ENCODE measurements at places on chromosomes 11 and 22.

- no peak for DNase-seq
Observed at GRCh38 chr11:86519064-86519911, 144.6 kb downstream of the CCDC81 start.

DNA sequence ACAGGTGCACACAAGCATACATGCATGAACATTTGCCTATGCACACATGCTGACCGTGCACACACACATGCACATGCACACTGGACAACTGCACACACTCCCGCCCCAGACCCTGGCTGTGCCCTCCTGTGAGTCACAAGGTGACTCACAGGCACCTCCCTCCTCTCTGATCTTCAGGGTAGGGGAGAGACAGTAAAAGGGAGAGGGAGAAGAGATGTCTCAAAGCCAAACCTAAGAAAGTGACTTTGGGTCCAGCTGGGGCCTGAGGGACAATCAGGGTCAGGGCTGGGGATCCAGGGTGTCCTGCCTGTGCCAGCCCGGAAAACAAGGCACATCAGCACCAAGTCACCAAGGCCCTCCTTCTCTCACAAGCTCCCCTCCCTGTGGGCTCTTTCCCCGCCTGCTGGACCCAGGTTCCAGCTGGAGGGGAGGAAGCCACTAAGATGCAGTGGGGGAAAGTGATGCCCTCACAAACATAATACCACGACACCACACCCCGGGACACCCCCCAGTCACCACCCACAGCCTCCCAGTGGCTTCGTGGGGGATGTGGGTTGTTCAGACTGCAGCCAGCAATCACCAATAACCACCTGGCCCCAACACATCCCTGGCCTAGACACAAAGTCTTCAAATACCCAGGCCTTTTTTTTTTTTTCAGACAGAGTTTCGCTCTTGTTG is 39.3 kb downstream of the PDGFB start:
- DNase-seq: no peak

DNA sequence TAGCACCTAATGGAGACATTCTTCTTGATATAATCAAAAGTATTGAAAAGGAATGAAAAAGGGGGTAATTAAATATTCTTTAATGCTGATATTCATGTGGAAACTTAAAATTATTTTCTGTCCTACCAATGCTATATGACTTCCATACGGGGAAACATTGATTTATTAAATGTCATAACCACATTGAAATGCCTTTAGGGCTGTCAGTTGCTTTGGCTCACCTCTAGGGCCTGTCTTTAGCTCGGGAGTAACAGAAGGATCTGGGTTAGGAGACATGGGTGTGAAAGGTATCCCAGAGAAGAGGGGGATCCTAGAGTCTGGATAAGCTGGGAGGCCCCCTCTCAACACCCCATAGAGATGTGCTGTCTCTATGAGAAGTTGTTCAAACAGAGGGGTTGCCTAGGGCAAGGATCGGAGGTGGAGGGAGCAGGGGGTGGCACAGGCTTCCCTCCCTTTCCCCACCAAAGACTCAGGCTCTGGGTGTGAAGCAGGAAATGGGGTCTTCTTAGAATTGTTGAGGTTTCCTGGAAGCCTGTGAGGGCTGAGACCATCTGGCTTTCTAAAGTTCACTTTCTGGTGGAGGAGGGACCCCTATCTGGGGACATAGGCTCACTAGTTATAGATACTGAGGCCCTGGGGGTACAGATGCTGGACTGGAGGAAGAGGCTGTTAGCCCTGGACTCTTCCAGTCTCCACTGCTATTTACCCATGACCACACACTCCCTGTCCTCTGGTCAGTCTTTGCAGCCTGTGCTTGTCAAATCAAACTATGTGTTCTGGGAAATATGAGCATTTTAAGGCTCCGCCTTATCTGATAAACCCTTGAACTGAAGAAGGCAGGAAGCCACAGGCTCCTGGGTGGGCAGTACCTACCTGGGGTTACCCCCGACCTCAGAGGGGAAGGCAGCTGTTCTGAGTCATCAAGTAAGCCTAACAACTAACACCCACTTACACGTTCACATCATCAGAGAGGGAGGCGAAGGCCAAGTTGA is 55.8 kb upstream of the RRAS2 start:
- DNase-seq: no peak

GRCh38 chr11:11620173-11620920 is 1.5 kb downstream of the GALNT18 start:
- no peak for DNase-seq

DNA sequence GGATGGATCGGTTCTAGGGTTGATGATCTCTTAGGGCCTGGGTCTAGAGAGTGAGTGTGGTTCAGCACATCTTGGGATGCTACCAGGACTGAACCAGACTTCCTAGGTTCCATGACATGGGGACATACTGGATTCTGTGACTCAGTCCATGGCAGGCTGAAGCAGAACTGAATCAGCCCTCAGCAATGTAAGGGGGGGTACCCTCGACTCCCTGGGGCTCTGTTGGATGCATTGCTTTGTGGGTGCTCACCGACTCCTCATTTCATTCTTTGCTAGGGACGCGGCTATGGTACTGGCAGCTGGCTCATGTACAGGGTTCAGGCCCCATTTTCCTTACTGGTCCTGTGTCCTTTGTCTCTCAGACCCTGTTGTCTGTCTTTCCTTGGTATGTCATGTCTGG is 733 bp upstream of the GRAMD1B start:
- no peak for DNase-seq

GRCh38 chr22:44170470-44170869 is 10.3 kb upstream of the PARVG start:
- no peak for DNase-seq

DNA sequence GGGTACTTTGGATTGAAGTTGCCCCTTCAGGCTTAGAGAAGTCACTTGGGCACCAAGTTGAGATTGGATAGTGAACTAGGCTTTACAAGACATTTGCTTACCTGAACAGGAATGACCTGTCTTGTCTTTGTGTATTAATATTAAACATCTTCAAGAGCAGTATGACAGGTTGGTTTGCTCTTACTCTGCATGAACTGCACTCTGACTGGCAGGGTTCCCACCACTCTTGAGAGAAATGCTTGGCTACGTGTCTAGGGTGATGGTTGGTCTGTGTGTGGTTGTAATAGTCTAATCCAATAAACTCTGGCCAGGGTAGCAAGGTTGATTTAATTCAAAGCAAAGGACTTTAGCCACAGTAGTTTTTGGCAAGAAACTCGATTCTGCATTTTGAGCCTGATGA is 20.1 kb upstream of the SPTBN2 start:
- no peak for DNase-seq

GRCh38 chr11:8108421-8108820 is 27.4 kb downstream of the TUB start:
- no peak for DNase-seq

DNA sequence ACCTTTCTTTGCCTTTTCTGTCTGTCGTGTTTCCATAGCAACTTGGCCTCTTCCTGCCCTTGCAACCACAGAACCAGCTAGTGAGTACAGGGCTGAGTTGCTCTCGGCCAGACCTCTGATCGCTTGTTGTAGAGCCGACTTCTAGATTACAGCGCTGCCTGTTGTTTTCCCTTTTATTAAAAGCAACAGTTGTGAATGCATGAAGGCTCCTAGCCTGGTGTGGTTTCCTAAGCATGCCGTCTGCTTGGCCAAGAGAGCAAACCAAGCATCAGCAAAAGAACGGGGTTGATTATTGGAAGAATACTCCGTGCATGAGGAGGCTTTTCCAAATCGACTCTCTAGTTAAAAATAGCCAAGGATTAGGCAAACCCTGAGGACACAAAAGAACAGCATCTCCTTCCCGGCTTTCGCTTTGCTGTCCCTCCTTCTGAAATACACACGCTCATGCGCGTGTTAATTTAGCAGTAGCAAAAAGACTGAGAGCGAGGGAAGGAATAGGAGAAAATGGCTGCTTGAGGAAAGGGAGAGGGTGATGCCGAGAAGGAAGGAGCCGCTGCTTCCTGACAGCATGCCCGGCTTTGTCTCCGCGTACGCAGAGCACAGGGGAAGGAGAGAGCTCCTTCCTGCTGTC is 71.5 kb upstream of the TTC12 start:
- no peak for DNase-seq

- DNase-seq: no peak
Observed at GRCh38 chr11:19683141-19683805, 29.4 kb upstream of the NAV2 start.

GRCh38 chr22:24428751-24429410 is 1.5 kb downstream of the ADORA2A start:
- DNase-seq: no peak

DNA sequence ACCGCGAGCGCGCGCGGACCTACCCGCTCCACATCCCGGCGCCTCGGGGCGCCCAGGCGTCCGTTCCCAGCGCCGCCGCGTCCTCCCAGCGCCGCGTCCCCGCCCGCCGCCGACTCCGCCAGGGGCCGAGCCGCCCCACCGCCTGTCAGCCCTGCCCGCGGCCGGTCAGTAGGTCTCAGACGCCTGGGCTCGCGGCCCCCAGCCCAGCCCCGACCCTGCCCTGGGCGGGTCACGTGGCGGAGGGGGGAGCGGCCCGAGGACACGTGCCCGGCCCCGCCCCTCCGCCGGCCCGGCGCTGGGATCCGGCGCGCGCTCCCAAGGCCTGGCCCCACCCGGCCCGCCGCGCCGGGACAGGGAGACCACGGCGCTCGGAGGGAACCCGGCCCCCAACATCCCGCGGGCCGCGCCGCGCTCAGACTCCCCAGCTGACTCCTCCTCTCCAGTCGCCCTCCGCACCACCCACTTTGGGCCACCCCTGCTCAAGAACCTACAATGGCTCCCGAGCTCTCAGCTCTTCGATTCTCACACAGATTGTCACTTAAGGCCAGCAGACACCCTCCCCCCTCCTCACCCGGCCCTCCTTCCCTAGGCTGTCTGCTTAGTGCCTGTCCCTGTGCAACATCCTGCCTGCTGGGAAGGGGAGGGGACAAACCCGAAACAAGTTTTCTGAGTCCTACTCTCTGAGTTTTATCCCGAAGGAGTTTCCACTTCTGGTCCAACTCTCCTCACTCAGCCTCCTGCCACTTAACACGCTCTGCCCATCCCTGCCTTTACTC is at the start of gene RAB3IL1:
RAB3IL1 (minus strand) TSS at position 233 of the 776 bp plus-strand sequence; CDS start at position 34, 199 bp downstream.
- no peak for DNase-seq

- no peak for DNase-seq
Observed at GRCh38 chr11:75969626-75970308, 154.8 kb downstream of the UVRAG start.

All from glomerular endothelial cell (primary cell).